Thyroid gland (tissue), 4 donors: ENCODE measurements at places on chromosomes 5 and 9.

DNA sequence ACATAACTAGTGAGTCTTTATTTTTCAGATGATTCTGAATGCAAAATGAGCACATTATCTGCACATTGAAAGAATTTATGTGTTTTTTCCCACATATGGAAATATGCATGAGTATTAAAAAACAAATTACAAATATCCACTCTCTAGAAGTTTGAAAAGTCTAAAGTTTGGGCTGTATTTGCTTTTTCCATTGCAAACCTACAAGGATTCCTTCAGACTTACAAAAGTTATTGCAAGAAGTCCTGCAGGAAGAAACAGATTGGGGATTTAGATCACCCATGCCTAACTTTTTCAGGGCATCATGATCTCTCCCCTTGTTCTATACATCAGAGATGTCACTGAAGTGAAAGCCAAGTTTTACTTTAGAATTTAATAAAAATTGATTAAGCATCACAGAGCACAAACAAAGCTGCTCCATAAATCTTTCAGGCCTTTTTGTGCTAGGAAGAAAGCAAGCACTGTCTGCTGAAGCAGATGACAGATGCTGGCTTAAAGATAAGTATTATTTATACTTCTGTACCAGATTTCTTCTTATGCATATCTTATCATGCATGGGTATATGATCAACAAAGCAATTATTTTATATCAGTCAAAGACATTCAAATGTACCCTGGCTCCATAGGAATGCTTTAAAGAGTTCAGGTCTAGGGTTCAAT lies 71.7 kb downstream of the NFIB start:
- no peak for DNase-seq

GRCh38 chr9:113516840-113517577 lies 53.5 kb downstream of the RGS3 start:
- DNase-seq = peak; percentile 82

- no peak for DNase-seq
These were observed 13.5 kb downstream of the RLN1 start for GRCh38 chr9:5326187-5326586.

GRCh38 chr5:126927429-126927828 lies 102.9 kb downstream of the MARCHF3 start:
- no peak for DNase-seq

DNA sequence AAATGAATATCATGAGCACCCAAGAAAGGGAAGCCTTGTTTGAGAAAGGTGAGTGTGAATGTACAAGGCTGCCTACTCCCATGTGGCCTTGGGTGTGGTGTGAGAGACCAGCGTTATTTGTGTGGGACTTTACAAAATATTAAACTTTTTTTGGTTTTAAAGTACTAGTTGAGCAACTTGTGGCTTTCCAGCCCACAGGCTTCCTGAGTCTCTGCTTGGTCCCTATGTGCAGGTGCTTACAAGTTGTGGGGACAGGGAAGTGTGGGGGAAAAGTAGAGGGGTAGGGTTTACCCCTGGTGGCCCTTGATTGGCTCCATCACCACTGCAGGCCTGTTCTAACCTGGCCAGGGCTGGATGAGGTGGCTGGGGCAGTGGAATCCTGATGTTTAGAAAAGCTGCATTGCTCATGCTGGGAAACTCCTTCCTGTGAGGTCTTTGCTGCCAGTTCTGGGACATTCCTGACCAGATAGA lies 19.7 kb downstream of the PTTG1 start:
- no peak for DNase-seq

GRCh38 chr5:123429993-123430392 lies 6.8 kb upstream of the CEP120 start:
- DNase-seq = no peak

DNA sequence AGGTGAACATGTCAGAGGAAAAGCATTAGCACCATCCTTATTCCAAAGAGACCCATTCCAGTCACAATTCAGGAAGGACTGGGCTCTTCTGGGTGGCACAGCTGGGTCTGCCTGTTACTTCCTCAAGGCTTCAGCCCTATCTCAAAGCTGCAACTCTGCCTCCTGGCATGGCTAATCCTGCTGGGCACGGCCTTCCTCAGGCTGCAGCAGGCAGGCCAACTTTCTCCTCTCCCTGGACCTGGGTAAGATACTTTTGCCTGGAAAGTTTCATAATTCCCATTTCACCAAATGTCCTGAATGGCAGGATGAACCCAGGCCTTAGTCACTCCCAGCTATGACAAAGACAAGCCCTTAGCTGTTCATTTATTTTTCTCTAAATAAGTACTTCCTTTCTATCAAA lies 50.1 kb downstream of the MACROH2A1 start:
- no peak for DNase-seq

DNA sequence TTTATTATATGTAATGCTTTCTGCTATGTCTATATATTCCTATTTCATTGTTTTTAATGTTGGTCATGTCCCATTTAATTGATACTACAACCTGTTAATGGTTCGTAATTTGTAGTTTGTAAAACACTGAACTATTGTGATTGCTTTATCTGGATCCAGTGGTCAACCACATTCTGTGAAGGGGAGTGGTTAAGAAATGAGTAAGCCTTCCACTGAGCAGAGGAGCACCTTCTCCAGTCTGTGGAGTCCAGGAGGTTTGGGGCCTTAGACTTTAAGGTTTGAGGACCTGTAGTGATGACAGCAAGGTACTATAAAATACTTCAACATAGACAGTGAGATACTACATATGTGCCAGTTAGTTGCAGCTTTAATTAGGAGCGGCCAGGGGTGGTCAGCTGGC lies 67.7 kb upstream of the RAD23B start:
- DNase-seq = no peak

GRCh38 chr5:107341376-107342084 lies 329.2 kb downstream of the EFNA5 start:
- DNase-seq = no peak

GRCh38 chr9:121930956-121931355 lies 162.2 kb downstream of the TTLL11 start:
- DNase-seq = no peak

GRCh38 chr5:8493176-8493575 lies 624.2 kb downstream of the MTRR start:
- DNase-seq = no peak

- DNase-seq = no peak
These were observed 243.4 kb upstream of the RAI14 start for GRCh38 chr5:34412736-34413135.

- DNase-seq = no peak
These were observed 532.8 kb downstream of the PTPRD start for GRCh38 chr9:10080012-10080411.

DNA sequence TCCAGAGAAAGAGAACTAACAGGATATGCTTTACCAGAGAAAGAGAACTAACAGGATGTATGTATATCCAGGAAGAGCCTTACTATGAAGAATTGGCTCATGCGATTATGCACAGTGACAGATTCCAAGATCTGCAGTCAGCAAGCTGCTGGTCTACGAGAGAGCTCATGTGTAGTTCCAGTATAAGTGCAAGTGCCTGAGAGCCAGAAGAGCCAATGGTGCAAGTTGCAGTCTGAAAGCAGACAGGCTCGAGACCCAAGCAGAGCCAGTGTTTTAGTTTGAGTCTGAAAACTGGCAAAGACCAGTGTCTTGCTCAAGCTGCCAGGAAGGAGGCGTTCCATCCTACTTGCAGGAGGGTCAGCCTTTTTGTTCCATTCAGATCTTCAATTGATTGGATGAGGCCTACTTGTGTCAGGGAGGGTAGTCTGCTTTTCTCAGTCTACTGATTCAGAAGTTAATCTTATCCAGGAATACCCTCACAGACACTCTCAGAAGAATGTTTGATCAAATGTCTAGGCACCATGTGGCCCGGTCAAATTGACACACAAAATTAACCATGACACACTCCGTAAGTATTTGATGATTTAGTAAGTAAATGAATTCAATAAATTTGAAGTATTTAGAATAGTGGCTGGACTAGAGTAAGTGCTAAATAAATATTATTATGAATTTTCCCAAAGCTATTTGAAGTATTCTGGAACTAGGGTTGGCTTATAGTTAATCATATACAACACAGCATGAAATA lies 372.1 kb upstream of the SGCD start:
- no peak for DNase-seq

DNA sequence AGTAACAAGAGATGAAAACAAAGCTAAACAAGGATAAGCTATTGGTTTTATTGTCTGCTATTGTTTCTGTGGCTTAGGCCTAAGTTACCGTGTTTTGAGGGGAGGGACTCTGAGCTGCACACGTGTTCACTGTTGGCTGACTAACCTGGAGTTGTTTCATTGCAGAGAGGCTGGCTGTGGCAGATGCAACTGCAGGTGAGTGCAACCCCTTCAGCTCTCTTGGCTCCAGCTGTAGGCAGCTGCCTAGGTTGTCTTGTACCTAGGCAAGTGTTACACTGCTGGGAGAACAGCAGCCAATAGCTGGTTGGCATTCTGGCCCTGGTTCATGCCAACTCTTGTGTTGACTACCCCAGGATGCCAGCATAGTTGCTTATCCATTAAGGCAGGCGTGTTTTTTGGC lies 17.6 kb upstream of the MATR3 start:
- no peak for DNase-seq

- DNase-seq = no peak
These were observed 44.4 kb downstream of the SLC12A7 start for GRCh38 chr5:1067141-1068121.

- DNase-seq = no peak
These were observed 41.7 kb downstream of the PIK3R1 start for GRCh38 chr5:68257210-68257609.

DNA sequence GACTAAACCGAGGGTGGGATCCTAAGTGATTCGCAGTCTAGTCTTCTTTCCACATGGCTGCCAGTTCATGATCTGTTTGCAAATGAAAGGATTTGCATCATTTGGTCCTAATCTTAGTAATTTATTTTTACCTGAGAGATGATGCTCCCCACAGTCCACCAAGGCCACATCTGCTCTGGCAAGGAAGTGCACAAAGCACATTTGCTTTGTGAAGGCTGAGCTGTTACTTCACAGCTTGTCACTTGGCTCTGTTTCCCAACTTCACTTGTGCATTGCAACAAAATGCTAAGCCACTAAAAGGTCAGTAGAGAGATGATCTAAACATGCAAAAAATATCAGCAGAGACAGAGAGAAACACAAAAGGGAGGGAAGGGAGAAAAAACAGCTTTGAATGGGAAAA lies 128.5 kb upstream of the VLDLR start:
- peak; percentile 13 for DNase-seq

DNA sequence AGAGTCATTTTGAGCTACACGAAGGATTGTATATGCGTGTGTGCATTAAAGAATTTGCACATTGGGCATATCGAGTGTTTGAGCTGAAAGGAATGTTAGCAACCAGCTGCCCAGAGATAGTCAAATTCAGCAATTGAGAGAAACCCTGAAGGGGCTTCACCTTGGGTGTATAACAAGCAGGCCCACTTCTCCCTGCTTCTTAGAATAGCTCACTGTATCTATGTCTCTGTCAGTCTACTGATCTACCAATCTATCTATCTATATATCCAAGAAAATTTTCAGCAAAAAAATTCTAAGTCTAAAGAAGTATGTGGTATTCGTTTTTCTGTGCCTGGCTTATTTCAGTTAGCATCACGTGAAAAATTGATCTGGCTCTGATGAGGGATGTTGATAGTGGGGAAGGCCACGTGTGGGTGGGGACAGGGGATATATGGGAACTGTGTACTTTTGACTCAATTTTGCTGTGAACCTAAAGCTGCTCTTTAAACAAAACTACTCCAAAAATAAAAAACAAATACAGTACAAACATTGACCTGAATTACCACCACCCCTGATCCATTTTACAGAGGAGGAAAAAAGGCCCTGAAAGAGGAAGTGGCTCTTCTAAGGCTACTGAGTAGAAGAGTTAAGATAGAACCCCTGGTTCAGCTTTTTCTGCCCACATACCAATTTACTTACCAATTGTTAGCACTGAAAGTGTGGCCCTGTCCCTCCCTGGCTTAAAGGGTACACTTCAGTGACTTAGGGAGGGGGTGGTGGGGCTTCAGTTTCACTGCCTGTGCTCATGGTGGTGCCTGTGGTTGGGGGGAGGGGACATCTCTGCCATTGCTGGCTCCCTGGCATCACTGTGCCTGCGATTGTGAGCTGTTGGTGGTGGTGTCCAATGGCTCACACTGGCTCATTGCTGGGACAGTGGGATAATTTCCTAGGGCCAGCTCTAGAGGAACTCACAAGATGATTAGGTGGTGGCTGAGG lies 141.8 kb downstream of the DOCK2 start:
- no peak for DNase-seq

GRCh38 chr5:83925955-83926337 lies 205.3 kb upstream of the HAPLN1 start:
- DNase-seq = no peak

- DNase-seq = no peak
These were observed 94.9 kb upstream of the DAB2 start for GRCh38 chr5:39519566-39520231.

DNA sequence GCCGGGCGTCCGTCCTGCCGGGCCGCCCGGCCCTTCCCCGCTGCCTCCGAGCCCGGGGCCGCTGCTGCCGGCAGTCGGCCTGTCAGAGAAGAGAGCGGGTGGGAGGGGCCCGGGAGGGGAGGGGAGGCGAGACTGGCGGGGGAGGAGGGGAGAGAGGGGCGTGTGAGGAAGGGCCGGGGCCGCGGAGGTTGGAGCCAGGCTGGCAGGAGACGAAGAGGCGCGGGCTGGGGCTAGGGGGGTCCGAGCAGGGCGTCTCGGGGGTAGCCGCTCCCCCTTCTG lies 570 bp downstream of the CREBRF start:
- no peak for DNase-seq

DNA sequence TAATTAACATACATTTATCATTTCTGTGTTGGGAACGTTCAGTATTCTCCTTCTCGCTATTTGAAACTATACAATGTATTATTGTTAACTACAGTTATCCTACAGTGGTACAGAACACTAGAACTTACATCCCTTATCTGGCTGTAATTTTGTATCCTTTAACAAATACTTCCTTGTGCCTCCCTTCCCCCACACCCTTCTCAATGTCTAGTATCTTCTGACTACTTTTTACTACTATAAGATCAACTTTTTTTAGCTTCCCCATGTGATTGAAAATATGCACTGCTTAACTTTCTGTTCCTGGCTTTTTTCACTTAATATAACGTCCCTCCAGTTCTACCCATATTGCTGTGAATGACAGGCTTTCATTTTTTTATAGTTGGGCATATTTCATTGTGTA lies 253.5 kb downstream of the RAB3C start:
- DNase-seq = no peak
